ENCODE measurements at places on chromosomes 7 and 10.
A peak's percentile ranks its signal among the peaks of the same experiment; 100 is the strongest.

GRCh38 chr10:117860823-117861222 is 185.9 kb downstream of the RAB11FIP2 start:
- no peak for DNase-seq

- DNase-seq: no peak
Observed at GRCh38 chr10:22617516-22617915, 96.9 kb downstream of the PIP4K2A start.

GRCh38 chr7:51067757-51068156 is 248.9 kb downstream of the COBL start:
- DNase-seq: peak; percentile 73

GRCh38 chr10:60951272-60951724 is 7.3 kb upstream of the RHOBTB1 start:
- DNase-seq: no peak

DNA sequence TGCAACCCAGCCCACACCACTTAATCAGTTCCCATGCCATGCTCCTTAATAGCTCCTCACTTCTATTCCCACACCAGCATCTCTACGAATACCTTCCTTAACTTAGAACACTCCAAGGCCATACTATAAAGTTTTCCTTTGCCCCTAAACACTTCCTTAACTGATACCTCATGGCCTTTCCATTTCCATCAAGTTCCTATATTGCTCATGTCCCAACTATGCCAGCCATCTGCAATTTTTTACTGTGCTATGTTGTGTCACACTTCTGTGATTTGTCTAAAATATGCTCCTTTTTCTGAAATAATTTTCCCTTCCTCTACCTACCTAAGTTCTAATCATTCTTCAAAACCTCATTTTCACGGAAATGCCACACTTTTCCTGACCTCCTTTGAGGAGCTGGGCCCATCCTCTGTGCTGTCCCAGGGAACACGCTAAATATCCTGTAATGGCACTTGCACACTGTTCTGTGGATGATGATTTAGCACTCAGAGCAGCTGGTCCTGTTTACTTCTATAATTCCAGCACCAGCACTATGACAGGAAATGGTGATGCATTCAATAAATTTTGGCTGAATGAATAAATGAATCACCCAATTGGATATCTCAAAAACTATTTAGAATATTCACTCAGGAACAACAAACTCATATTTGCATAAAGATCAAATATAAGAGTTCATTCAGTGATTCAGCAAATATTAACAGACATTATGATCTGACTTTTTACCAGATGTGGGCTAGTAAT is 266.5 kb upstream of the HGF start:
- peak; percentile 33 for DNase-seq

- DNase-seq: no peak
Observed at GRCh38 chr10:90849956-90850749, 7.7 kb downstream of the HTR7 start.

- DNase-seq: no peak
Observed at GRCh38 chr10:21689881-21690280, 155.8 kb downstream of the MLLT10 start.

DNA sequence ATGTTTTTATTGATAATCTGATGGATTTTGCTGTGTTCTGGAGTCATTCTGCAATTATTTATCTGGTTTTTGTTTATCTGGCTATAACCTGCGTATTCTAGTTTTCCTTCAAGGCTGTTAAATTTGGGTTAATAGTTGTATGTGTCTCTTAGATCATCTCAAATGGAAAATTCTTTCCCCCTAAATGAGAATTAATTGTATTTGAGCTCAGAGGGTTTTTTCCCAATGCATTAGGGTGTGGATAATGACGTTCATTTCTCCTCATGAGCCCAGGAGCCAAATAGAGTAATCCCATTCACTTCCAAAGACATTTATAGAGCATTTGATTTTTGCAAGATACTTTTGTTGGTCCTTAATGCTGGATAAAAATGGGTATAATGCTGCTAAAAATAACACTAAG is 564.6 kb downstream of the GALNT17 start:
- DNase-seq: no peak

DNA sequence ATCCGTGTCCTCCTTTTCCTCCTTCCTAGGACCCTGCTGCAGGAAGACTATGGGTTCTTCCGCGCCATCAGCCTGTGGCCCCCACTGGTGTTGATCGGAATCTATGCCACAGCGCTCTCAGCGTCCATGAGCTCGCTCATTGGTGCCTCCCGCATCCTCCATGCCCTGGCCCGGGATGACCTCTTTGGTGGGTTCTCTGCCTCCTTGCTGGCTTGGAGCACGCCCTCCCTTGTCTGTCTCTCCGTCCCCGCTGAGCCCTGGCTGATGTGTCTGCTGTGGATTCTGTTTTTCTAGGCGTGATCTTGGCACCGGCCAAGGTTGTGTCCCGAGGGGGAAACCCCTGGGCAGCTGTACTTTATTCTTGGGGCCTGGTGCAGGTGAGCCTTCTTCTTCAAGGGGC is 7.3 kb upstream of the TRIP6 start:
- DNase-seq: no peak

- DNase-seq: no peak
Observed at GRCh38 chr7:122692769-122693309, 6.1 kb downstream of the RNF133 start.

GRCh38 chr10:44424957-44425356 is 40.1 kb upstream of the CXCL12 start:
- no peak for DNase-seq

DNA sequence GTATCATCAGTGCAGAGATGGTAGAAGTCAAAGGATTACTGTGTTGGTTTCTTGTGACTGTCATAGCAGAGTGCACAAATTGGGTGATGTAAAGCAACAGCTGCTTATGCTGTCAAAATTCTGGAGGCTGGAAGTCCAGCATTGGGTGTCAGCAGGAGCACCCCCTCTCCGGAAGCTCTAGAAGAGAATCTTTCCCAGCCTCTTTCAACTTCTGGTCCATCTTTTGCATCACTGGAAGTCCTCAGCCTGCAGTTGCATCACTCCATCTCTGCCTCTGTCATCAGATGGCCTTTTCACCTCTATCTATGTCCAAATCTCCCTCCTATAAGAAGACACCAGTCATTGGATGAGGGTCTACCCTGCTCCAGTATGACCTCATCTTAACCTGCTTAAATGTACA is 35.8 kb upstream of the GALNTL5 start:
- DNase-seq: no peak

GRCh38 chr10:133354672-133355240 is 3.1 kb downstream of the FUOM start:
- no peak for DNase-seq

DNA sequence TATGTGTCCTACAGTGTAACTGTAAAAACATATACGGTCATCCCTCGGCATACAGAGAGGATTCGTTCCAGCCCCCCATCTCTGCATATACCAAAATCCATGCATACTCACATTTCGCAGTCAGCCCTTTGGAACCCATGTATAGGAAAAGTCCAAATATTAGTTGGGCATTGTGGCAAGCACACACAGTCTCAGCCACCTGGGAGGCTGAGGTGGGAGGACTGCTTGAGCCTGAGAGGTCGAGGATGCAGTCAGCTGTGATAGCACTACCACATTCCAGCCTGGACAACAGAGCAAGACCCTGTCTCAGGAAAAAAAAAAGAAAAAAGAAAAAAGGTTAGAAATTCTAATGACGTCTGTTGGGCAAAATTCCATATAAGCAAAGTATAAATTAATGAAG is 29.1 kb downstream of the MDH2 start:
- DNase-seq: no peak

DNA sequence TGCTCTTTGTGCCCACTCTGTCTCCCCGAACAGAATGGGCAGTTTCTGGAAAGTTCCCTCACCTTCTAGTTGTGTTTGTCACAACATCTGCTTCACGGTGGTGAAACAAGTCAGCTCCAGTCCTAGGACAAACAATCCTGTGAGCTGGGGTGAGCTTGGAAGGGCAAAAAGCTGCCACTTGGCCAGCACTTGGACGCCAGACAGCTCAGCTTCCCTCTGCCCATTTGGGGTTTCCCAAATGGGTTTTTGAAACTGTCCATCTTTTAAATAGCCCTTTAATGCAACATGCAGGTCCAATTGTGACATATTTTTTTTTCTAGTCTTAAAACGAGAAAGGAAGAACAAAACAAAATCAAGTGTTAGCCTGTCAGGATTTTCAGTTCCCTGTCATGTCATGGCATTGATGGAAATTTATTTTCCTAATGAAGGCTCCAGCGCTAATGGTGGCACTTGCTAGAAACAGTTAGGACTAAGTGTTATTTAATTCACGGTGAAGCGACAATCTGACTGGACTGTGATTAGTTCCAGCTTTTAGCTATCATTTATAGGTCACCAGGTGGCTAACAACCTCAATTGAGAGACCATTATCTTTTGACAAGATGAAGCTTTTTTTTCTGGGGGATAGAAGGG is 181.7 kb downstream of the MYOF start:
- DNase-seq: no peak

DNA sequence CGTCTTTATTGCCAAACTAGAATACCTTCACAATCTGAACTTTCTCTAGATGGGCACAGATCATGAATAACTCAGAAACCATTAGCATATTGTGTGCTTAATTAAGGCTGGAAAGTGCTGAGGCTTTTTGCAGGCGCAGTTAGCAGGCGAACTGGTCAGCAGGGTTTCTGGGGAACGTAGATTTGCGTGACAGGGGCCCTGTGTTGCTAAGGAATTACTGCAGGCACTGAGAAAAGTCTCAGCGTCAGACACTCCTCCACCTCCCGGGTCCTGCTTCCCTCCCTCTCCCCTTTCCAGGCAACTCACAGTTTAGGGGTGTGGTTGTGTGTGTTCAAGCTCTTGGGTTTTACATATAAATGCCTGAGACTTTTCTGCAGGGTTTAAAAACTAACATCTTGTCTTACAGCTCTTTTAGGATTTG is 2.2 kb downstream of the MAP3K8 start:
- no peak for DNase-seq

- DNase-seq: no peak
Observed at GRCh38 chr10:131915990-131916766, 15.4 kb downstream of the PPP2R2D start.

DNA sequence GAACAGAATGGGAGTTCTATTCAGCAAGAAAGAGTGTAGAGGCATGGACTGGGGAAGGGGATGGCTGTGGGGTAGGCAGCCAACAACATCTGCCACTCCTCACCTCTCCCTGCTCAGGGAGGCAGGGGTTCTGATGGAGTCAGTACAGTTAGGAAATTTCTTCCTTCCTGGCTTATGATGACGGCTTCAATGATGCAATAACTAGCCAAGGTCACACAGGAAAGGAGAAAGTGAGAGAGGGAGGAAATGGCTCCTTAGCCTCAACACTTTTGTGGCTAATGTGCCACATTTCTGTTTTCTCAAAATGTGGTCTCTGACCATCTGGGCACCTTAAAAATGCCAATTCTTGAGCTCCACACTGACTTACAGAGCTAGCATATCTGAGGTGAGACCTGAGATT is 79.3 kb upstream of the PDZD8 start:
- DNase-seq: no peak

DNA sequence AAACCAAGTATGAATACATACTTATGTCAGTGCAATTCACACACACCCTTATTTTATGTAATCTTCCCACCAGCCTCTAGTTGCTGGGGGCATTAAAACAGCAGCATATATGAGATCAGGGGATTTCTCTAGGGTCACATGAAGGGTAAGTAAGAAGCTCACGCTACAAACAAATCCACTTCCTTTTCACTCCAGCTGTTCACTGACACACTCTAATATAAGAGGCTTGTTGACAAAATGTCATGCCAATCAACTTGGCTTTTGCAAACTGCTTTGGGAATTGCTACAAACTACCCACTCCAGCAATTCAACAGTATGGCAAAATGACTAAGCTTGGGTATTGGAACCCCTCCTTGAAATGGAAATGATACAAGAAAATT is 10.3 kb downstream of the FAM3C start:
- DNase-seq: no peak

DNA sequence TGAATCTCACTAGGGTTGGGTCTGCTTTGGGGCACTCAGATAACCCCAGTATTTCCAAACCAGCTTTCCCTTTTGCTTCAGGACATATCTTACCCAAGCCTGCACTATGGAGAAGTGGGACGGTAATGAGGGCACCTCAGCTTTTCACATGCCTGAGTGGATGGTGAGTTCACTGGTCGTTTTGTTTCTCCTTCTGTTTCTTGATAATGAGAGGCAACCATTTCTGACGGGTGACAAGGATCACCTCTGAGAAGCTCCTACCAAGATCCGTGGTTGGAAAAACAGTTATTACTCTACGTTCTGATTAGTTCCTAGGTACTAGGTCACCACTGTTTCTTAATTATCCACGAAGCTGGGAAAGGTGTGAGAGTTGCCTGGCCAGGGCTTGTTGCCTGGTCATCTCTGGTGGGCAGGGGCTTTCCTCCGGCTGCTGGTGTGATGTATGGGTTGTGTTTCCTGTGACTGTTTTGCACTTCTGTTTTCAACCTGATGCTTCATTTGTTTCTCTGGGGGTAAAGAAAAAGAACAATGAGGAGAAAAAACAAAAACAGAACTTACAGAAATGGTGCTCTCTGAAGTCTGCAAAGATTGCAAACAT is 65.7 kb upstream of the STRIP2 start:
- DNase-seq: no peak

- no peak for DNase-seq
Observed at GRCh38 chr10:96863922-96864543, 31.9 kb downstream of the LCOR start.
